Right ventricle myocardium superior (tissue), 1 donor: ENCODE measurements at places on chromosomes 4 and X. TPM values are rescaled to one million over a fixed set of nuclear protein-coding genes. Genes with fewer than 3 reads are reported as not detected.

DNA sequence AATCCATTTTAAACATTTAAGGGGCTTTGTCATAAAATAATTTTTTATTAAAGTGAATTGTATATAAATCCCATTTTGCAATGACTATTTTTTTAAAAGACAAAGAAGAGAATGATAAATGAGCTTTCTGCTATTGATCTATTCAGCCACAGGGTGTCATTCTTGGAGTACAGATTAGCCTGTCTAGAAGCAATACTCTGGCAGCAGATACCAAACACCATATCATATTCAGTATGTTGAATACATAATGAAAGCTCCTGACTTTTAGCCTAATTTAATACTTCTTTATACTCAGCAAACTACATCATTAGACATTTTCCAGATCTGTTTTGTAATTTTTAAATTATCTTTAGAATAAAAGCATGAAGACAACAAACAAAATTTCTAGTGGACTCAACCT lies 496.3 kb downstream of the PDGFC start:
- DNase-seq = no peak

DNA sequence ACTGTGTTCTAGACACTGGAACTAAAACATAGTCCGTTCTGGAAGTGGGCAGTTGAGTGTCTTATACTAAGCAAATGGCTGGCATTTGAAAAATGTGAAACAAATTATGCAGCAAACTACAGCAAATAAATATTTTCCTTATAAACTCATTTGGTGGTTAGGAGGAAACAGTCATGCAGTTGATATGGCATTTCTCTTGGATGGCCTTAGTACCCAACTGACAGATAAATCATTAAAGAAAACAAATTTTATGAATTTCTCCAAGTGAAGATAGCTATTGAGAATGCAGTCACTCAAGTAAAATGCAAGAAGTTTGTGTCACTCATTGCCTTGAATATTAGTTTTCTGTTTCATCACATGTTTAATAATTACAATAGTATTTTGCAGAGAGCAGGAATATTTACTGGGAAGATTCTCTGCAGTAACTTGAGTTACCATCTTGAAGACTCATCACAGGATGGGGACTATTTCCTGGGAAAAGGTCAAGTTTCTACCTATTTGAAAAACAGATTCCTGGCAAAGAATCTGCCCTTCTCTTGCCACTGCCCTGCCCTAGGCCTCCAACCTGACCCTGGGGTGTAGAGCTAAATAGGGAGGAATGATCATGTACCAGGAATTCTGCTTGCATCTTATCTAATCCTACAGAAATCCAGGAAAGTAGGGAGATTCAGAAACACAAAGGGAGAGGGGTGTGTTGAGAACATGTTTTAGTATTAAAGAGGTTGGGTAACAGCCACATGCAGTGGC lies 105.9 kb downstream of the SH3RF1 start:
- DNase-seq = no peak

DNA sequence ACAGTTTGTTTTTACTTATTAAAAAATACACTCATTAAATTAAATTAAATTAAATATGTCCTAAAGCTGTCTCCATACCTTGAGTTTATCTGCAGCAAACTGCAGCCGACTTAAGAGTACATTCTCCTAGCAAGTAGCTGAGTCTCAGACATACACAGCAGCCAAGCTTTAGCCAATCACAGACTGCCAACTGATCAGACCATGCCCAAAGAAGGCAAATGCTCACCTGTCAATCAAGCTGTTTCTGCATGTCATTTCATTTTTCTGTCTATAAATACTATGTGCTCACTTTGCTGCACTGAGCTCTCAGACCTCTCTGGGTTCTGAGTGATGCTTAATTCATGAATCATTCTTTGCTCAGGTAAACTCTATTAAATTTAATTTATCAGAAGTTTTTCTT lies 280.9 kb upstream of the EPHA5 start:
- DNase-seq = no peak

DNA sequence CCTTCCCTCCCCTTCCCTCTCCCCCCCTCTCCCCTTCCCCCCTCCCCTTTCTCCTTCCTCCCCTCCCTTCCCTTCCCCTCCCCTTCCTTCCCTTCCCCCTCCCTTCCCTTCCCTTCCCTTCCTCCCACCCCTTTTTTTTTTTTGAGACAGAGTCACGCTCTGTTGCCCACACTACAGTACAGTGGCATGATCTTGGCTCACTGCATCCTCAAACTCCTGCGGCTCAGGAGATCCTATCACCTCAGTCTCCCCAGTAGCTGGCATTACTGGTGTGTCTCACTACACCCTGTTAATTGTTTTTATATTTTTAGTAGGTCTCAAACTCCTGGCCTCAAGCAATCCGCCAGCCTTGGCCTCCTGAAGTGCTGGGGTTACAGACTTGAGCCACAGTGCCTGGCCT lies 66.6 kb downstream of the TBC1D9 start:
- no peak for DNase-seq

DNA sequence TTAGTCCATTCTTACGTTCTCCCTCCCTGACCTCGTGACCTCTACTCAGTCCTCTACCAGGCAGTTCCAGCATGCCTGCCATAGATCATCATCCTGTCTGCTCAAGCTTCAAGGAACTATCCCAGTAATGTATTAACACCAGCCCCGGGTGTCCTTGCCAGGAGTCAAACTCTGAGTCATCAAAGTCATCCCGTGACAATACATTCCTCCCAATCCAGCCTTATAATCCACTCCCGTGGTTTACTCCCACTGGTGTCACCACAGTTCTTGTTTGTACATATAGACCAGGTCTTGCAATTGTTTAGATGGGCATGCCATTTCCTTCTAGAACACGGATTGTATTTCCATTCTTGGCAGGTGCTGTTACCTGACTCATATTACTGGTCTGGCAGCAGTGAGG lies 68.7 kb upstream of the TAB3 start:
- DNase-seq = no peak

- DNase-seq = no peak
Measured at GRCh38 chrX:49042581-49043219, 457 bp downstream of the TFE3 start.

DNA sequence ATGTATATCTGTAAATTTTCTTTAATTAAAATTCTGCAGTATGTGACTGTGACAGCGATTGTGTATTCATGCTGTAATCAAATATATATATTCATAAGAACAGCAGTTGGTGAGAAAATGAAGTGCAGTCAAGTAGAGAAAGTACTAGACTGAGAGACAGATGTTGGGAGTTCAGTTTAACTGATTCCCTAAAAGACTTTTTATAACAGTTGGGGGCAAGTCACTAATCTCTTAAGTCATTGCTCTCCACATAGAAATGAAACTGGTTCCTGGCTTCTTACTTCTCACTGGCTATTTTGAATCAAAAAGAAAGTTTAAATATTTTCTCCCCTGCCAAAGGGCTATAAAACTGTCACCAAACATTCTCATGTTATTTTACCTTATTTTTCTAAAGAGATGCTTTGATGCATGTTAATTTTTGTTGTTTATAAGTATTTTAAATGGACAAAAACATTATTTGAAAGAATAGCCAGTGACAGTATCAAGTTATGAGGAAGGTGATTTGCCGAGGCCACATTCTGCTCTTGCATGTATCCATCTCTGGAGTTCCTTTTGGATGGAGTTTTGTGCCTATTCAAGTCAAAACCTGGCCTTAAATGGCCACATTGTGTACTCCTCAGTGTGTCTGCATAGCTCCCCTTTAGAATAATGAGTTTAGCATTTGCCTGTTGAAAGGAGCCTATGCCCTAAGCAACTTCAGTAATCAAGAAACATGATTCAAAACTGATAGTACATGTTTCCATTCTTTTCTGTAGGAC lies 30.8 kb downstream of the EXOC1 start:
- no peak for DNase-seq

DNA sequence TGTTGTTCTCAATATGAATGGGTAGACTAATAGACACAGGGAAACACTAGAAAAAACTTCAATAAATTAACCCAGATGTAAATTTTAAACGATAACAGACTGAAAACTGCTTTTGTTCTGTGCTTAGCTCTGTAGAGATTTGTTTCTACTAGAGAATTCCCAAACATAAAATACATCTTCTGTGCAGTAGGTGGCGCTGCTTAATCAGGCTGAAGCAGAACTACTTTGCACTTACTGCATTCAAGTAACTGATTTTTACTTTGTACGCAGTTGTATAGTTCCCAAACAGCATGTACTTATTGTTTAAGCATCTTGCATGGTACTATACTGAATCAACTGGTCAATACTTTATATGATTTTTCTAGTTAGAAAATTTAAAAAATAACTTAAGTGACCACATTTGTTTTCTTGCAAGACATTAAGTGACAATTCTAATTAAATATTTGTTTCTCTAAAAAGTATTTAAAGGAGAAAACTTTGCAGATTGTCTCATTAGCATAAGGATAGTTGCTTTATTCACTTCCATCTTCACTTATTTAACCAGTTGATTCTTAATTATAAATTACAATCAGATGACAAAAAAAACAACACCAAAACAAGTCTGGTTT lies 490.6 kb downstream of the IL15 start:
- peak; percentile 30 for DNase-seq

- DNase-seq = no peak
Measured at GRCh38 chr4:79626101-79626500, 218.1 kb upstream of the GK2 start.

The CORIN gene
- total RNA-seq = 65.0 TPM

The TRAM1L1 gene
- 0.56 TPM for total RNA-seq

The UGT2B10 gene
- not detected for total RNA-seq

The SSX2 gene
- not detected for total RNA-seq

The GPR50 gene
- total RNA-seq = not detected

The SEPSECS gene
- 5.0 TPM for total RNA-seq

The CXorf49 gene
- not detected for total RNA-seq
